ENCODE measurements at places on chromosomes 1 and 21. TPM values are rescaled to one million over a fixed set of nuclear protein-coding genes. Genes with fewer than 3 reads are reported as not detected.
A peak's percentile ranks its signal among the peaks of the same experiment; 100 is the strongest.

GRCh38 chr21:31201548-31201947 lies 142.5 kb downstream of the TIAM1 start:
- peak; percentile 83 for DNase-seq

DNA sequence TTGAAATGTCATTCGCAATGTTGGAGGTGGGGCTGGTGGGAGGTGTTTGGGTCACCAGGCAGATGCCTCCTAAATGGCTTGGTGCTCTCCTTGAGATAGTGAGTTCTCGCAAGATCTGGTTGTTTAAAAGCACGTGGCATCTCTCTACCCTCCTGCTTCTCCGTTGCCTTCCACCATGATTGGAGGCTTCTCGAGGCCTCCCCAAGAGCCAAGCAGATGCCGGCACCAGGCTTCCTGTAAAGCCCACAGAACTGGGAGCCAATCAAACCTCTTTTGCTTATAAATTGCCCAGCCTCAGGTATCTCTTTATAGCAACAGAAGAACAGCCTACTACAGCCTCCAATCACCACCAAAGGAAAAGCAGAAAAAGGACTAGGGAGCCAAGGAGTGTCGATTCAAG lies 80.5 kb downstream of the PDE9A start:
- peak; percentile 19 for DNase-seq

GRCh38 chr1:85616364-85616705 lies 35.8 kb downstream of the CCN1 start:
- no peak for DNase-seq

DNA sequence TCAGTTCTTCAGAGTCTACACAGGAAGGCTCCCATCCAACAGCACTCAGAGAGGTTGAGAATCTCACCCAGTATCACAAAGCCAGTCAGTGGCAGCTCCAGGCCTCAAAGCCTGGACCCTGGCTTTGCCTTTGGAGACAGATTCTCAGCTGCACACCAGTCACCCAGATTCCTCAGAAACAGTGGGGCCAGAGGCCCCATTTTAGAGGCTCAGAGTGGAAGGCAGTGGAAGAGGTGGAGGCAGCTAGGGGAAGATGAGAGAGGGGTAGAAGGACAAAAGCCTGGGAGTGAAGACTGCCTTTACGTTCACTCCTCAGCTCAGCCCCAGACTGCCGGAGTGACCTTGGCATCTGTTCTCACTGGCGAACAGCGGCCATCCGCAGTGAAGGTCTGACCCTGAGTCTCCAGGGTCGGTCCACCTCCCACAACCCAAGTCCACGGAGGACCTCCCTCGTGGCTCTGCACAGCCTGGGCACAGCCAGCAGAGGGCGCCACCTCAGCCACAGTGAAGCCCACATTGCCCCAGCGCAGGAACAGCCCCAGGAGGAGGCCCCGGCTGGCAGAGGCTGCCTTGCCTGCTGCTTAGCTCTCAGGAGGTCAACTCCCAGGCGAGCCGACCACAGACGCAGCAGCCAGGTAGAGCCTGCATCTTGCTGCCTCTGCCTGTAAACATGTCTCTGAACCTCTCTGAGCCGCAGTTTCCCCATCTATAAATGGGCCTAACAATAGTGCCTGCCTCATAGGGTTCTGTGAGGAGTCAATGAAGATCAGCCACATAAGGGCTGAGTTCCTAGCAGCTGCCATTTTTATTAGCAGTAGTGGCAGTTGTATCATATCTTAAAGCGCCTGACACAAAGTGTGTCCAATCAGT lies 5.9 kb upstream of the FNDC5 start:
- no peak for DNase-seq

- no peak for DNase-seq
These were observed 271.7 kb downstream of the DUSP10 start for GRCh38 chr1:221470000-221470698.

GRCh38 chr1:236395230-236395946 lies 1.3 kb downstream of the EDARADD start:
- DNase-seq = no peak

DNA sequence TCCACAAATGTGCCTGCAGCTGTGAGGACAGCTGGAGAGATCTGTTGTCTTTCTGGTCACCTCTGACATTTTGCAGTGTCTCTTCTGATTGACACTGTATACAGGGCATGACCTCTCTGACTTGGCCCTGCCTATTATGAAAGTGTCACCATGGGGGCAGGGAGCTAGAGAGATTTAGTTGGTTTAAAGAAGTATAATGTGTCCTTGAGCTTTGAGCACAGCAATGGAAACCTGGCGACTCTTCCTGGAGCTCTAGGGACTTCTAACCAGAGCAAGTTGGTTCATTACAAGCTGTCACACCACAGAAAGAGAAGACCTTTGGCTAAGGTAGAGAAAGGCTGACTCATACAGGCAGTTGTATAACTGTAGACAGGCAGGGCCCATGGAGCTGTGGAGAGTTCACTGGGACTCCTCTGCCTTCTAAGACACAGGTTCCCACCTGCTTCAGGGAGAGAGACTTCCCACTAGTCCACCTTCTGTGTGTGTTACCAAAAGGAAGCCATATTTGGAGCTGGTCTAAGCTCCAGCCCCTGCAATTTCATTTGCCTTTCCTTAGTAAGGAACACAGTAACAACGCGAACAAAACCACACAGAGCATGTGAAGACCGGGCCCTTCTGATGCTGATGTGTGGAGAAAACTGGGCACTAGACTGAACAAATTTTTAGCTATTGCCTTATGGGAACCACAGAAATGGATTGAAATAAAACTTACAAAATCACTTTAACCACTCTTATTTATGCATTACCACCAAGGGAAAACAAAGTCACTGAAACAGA lies 90.5 kb upstream of the ADAR start:
- no peak for DNase-seq

DNA sequence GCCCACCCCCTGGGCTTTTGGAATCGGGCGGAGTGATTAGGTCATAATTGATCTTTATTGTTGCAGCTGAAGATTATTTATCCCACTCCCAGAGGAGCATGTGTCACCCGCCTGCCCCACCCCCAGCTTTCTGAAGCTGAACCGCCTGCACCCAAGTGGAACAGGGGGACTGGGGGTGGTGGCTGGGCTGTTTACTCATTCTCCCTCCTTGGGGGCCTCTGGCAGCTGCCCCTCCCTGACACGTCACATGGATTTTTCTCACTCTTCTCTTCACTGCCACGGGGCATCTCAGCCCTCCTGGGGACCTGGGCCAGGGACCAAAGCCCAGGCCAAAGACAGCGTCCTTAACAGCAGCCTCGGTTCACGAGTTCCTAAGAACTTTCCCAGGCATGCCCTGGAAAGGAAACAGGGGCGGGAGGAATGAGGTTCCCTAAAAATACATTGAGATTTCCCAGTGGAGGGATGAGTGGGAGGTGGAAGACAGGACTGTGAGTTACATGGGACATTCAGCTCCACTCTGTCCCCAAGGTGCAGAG lies 31.6 kb upstream of the SOX13 start:
- DNase-seq = no peak

- no peak for DNase-seq
These were observed 23.1 kb upstream of the PTPRF start for GRCh38 chr1:43507296-43508295.

DNA sequence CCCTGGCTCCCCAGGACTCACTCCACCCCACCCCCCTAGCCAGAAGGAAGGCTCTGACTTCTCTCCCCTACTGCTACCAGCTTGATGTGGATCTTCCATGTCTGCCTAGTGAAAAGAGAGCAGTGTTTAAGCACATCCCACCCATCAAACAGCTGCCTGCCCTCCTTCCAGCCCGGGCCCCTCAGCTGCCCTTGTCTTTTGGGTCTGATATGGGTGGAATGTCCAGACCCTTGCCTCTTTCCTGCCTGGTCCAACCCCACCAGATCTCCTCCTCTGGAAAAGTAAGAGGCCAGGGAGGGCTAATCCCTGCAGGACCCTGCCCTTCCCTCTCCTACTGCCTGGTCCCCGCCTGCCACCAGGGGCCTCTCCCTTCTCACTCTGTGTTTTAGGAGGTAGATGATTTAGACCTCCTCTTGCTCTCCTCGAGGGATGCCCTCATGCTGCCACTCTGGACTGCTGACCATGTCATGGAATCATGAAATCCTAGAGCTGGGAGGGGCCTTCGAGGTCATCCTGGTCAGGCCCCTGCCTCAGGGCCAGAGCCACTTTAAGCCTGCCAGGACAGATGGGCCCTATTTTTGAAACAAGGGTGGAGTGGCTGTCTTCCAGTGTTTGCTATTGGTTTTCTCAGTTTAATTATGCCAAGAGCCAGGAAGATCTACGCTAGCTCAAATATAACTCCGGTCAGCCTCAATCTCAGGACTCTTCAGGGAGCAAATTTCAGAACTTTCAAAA lies 15.8 kb upstream of the HSPG2 start:
- no peak for DNase-seq

DNA sequence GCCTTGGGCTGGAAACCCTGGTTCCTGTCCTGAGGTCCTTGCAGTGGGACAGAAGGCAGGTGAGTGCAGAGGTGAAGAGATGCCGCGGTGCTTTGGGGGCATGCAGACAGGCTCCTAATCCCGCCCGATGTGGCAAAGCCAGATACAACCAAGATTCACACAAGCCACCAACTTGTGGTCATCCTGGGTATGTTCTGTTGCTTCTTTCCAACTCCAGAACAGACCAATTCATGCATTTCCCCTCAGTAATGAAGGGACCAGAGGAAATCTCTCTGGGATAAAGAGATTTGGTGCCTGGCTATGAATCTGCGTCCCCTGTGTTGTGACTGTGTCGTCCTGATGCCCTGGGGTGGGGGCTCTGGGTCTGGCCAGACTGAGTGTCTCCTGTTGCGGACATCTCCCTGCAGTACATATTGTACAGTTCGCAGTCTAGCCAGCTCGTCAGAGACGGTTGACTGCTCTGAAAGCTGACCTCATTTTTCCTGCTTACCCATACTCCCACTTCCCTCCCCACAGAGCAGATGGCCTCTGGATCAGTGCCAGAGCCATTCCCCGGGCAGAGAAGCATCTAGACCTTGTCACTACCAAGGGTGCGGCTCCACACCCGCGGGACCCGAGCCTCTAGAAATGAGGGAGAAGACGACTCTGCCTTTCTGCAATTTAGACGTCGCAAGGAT lies 216.3 kb downstream of the KIF26B start:
- no peak for DNase-seq

- no peak for DNase-seq
These were observed 49.6 kb downstream of the RPL5 start for GRCh38 chr1:92881391-92881790.

DNA sequence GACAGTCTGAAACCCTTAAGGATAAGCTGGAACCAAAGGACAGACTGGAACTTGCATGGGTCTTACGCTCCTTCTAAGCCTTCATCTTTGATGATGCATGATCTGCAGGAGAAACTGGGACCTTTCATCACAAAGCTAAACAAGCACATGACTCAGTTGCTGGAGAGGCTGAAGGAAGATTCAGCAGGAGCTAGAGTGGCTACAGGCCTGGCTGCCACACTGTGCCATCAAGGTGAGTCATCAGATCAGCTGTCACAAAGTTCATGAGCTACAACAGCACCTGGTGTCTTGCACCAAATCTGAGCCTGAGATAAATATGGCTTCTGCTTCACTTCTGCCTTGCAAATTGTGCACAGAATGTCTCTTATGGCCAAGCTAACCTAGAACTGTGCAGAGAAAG lies 95.5 kb upstream of the MARK1 start:
- DNase-seq = no peak

GRCh38 chr1:75310067-75310466 lies 175.9 kb downstream of the LHX8 start:
- no peak for DNase-seq

GRCh38 chr1:12600880-12601633 lies 17.0 kb downstream of the DHRS3 start:
- no peak for DNase-seq

DNA sequence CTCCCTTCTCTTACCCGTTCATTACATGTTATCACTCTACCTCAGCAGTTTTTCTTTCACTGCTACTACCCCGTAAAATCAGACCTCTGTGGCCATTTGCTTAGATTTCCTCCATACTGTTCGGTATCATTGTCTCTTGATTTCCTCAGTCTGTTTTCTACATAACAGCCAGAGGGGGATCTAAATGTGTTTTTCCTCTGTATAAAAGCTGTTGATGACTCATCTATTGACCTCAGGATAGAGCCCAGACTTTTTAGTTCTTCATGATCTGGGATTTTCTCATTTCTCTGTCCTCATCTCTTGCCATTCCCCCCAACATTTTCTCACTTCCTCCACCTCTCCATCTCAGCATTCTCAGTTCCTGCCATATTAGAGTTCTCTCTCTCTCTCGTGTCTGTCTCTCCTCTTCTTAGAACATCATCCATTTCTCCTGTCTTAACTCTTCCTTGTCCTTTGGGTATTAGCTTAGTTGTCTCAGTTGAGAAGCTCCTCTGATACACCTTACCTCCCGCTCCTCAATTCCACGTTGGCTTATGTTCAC lies 10.5 kb downstream of the OTUD3 start:
- no peak for DNase-seq

DNA sequence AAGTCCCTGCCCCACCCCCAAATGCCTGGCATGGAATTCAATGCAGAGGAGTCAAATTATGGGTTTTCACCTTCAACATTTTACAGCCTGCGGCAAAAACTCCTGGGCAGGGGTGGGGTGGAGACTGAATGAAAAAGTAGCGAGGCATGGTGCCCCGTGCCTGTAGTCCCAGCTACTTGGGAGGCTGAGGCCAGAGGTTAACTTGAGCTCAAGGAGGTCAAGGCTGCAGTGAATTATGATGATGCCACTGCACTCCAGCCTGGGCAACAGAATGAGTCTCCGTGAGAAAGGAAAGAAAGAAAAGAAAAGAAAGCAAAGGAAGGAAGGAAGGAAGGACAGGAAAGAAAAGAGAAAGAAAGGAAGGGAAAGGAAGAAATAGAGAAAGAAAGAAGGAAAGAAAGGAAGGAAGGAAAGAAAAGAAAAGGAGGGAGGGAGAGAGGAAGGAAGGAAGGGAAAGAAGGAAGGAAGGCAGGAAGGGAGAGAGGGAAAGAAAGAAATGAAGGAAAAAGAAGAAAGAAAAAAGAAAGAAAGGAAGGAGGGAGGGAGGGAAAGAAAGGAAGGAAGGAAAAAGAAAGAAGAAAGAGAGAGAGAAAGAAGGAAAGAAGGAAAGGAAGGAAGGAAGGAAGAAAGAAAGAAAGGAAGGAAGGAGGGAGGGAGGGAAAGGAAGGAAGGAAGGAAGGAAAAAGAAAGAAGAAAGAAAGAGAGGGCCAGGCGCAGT lies 11.1 kb downstream of the LEMD1 start:
- DNase-seq = no peak

DNA sequence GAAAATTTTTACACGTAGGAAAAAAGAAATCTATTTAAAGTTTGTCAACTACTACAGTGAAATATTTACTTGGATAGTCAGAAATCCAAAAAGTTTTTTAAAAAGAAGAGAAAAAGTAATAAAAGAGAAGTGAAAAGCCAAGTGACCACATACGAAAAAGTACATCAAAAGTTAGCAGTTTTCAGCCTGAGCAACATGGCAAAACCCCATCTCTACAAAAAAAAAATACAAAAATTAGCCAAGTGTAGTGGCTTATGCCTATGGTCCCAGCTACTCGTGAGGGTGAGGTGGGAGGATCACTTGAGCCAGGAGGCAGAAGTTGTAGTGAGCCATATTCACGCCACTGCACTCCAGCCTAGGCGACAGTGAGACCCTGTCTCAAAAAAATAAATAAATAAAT lies 5.2 kb upstream of the MR1 start:
- no peak for DNase-seq

The ZNF648 gene
- total RNA-seq = not detected

The INKA2 gene
- total RNA-seq = 5.4 TPM

The SPATA46 gene
- total RNA-seq = not detected

The CELA2A gene
- total RNA-seq = not detected

The DDR2 gene
- total RNA-seq = 229 TPM

The CD84 gene
- total RNA-seq = 2.2 TPM

The HTR1D gene
- not detected for total RNA-seq
